ENCODE measurements at places on chromosomes 13 and 19.

DNA sequence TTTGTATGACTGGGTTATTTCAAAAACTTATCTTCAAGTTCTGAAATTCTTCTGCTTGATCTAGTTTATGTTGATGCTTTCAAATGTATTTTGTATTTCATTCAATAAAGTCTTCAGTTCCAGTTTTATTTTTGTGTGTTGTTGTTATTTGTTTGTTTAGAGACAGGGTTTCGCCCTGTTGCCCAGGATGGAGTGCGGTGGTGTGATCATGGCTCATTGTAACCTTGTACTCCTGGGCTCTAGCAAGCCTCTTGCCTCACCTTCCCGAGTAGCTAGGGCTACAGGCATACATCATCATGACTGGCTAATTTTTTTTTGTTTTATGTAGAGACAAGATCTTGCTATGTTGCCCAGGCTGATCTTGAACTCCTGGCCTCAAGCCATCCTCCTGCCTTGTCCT, 40.3 kb upstream of the ARHGEF7 start:
- peak; percentile 41 for DNase-seq

DNA sequence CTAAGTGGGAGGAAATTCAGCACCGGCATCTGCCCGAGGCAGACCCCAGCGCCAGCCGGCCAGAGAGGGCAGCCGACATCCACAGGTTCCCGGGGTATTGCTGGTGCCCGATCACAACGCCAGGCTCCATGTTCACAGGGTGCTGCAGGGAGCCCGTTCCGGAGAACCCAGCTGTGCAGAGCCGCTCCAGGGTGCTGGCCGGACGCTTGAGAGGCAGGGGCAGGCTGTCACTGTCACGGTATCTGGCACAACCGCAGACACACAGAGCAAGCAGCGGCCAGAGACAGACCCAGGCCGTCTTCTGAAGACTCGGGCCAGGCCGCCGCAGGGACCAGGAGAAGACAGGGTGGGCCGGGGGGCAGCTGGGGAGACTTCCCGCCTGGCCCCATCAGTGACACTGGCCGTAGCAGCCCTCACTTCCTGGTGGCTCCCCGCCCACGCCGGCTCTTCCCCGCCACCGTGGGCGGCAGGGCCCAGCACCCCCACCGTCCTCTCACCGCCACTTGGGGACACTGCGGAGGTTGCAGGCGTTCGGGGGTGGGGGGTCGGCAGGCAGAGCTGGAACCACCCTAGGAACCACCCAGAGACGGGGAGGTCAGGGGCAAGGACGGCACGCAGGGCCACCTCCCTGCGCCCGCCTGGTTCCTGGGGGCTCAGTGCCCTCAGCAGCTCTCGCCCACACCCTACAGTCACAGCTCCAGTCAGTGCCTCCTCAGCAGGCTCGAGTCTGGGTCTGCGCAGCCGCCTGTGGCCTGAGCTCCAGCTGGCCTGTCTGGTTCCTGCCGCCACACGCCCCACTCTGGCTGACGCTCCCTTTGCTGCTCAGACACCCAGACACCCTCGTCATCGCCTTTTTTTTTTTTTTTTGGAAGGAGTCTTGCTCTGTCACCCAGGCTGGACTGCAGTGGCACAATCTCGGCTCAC, 3.8 kb downstream of the RNF126 start:
- peak; percentile 74 for DNase-seq

DNA sequence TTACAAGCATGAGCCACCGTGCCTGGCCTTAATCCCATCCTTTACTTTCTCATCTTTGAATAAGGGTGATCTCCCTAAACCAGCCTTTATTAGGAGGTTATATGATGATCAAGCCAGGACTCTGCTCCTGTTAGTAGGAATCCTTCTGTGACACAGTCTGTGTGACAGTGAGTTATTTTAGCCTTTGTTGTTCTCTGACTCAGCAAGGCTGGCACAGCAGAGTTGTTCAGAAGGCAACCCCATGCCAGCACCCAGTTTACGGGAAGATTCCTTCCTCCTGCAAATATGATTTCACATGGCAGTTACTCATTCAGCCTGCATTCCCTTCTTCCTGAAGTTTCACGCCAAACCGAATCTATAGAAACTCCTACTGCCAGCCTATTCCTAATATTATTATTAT, 10.5 kb upstream of the MIER2 start:
- DNase-seq = no peak

GRCh38 chr13:86368924-86369323, 569.7 kb upstream of the SLITRK6 start:
- DNase-seq = no peak

DNA sequence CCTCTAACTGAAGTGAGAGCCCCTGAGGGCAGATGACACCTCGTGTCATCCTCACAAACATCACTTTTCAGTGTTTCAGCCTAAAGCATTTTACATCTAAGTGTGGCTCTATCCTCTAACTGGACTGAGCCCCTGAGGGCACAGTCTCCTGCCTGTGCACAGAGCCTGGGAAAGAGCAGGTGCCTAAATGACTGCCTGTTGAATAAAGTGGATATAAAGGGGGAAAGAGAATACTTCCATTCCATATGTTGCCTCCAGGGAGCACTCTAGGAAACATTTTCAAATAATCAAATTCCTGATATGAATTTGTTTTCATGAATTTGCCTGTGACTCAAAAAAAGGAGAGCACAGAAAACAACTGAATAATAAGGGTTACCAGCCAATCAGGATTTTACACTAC, 32.2 kb downstream of the CNMD start:
- no peak for DNase-seq

GRCh38 chr13:24891476-24892108, 127.6 kb downstream of the RNF17 start:
- no peak for DNase-seq

GRCh38 chr13:26254583-26255111, 718 bp downstream of the CDK8 start:
- DNase-seq = peak; percentile 23

GRCh38 chr19:18646535-18647370, 9.9 kb downstream of the KLHL26 start:
- no peak for DNase-seq

Measured in fibroblast of mammary gland (primary cell).